Fibroblast of skin of abdomen (primary cell): ENCODE measurements at places on chromosomes 6 and 20.
A peak's percentile ranks its signal among the peaks of the same experiment; 100 is the strongest.

DNA sequence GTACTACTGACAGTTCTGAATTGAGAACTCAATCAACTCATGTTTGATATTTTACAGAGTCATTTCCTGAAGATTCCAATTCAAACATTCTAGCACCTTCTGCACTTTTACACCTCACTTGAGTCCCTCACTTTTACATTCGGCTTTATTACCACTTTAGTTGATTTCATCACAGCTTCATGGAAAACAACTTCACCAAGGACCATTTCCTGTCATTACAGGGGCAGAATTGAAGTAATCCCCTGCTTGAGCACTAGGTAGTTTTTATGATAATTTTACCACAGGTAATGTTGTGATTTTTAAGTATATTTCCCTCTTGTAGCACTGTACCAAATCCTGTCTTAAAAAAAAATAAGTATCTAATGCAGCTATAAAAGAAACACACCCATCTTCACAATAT is 312.9 kb downstream of the BTBD9 start:
- DNase-seq = no peak

DNA sequence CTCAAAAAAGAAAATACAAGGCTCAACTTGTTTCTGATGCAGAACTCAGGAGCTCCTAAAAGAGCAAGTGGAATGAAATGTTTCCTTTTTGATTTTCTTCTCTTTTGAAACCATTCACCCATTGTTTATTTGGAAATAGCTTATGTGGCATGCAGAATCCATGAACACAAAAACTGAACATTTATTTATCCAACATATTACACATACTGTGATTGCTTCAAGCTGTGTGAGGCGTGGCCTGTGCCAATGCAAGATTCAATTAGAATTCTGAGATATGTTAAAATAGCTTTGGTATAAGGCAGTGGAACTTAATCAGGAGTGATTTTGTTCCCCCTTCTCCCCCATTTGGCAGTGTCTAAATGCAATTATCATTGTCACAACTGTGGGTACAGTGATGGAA is 45.9 kb upstream of the CARMIL1 start:
- DNase-seq = no peak

- DNase-seq = no peak
Observed at GRCh38 chr20:56465997-56466396, 2.4 kb upstream of the RTF2 start.

DNA sequence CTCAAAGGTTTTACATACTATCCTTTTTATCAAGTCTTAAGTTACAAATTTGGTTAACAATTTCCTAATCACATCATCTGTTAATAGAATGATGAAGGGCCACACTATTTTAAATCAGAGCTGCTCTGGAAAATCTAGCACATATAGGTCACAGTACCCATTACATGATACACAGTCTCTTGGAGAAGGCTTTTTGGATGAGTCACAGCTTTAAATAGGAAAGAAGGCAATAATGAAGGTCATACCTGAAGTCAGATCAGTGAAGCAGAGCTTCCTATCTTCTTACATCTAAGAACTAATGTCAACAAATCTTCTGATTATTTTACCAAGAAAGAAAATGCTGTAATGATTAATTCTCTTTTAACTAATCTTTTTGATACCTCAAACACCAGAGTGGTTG is 248.5 kb downstream of the BTBD9 start:
- peak; percentile 54 for DNase-seq

DNA sequence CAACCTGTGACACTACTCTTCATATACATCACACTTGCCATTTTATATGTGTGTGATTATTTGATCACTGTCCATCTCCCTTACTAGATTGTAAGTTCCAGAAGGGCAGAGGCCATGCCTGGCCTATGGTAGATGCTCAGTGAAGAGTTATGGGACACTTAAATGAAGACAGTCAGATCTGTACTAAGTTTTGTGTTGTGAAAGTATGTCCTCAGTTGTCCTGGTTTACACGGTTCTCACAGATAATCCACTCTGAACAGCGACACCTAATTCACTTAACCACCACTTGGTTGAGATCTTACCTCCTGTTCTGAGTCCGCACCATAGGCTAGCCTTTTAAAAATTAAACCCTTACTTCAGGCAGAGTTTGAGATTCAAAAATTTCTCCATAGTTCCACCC is 434.1 kb upstream of the SOX4 start:
- DNase-seq = no peak

GRCh38 chr6:39309942-39310531 is 4.2 kb downstream of the KCNK17 start:
- peak; percentile 48 for DNase-seq

- DNase-seq = no peak
Observed at GRCh38 chr6:52375780-52376556, 14.0 kb downstream of the PAQR8 start.

DNA sequence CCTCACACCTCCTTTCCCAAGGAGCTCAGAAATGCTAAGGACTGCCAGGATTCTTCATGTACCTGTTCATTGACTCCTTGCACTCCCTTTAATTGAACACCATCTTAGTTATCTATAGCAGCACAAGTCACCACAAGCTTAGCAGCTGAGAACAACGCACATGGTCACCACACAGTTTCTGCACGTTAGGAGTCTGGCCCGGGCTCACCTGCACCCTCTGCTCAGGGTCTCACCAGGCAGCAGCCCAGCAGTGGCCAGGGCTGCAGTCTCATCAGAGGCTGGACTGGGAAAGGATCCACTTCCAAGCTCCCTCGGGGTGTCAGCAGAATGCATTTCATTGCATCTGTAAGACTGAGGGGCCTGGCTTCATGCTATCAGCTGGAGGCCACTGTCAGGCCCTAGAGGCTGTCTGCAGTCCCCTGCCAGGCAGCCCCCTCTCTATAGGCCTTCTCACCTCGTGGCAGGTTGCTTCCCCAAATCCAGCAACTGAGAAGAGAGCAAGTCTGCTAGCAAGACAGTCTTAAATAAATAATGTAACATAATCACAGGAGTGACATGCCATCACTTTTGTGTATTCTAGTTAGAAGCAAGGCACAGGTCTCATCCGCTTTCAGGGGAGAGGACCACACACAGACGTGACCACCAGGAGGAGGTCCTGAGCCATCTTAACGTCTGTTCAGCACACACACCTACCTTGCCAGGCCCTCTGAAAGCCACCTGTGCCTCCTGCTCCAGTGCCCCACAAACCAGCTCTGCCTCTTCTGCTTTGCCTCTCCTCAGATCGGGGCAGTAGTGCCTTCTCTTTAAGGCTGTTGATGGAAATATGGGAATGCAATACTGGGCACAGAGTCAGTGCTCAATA is 165.2 kb upstream of the CST7 start:
- no peak for DNase-seq

GRCh38 chr6:16135066-16135465 is 6.2 kb downstream of the MYLIP start:
- DNase-seq = peak; percentile 64

DNA sequence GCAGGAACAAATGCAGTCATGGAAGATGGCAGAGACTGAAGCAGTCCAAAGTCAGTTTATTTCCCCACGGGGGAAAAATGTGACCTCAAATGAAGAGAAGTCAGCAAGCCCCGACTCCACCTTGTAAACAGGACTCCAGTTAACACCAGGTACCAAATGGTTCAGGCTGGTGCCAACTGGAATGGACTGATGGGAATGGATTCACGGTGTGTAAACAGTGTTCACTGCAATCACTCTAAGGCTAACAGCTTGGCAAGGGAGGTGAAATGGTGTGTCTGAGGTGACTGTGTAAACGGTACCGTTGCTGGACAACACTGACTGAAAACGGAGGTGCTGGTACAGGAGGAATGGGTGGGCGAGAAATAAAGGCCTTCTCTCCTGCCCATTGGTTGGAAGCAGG is 12.0 kb downstream of the PLAGL2 start:
- no peak for DNase-seq

GRCh38 chr6:10759312-10759839 is 11.8 kb downstream of the TMEM14B start:
- peak; percentile 94 for DNase-seq

DNA sequence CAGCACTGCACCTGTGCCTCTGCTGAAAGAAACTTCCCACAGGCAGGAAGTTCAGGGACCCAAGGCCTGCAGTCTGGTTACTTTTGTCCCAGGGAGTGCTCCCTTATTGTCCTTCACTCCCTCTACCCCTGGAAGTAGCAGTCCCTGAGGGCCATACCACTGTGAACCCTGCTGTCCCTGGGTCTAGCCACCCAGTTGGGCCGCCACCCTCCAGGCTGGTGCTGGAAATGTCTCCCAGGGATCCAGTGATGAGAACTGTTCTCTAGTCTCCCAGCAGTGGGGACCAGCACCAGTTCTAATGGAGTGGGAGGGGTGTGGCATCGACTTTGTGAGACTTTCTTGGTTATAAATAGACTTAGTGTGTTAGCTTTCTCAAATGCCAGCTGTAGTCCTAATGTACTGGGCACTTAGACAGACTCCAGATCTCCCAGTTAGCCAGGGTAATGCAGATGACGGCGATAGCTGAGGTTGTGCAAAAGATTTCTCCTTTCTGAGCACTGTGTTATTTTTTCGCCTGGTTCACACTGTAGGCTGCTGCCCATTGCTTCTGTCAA is 462.5 kb downstream of the CDH26 start:
- no peak for DNase-seq

- DNase-seq = no peak
Observed at GRCh38 chr6:85192596-85192995, 257.3 kb upstream of the NT5E start.

GRCh38 chr6:40504274-40504673 is 82.9 kb downstream of the LRFN2 start:
- DNase-seq = no peak

DNA sequence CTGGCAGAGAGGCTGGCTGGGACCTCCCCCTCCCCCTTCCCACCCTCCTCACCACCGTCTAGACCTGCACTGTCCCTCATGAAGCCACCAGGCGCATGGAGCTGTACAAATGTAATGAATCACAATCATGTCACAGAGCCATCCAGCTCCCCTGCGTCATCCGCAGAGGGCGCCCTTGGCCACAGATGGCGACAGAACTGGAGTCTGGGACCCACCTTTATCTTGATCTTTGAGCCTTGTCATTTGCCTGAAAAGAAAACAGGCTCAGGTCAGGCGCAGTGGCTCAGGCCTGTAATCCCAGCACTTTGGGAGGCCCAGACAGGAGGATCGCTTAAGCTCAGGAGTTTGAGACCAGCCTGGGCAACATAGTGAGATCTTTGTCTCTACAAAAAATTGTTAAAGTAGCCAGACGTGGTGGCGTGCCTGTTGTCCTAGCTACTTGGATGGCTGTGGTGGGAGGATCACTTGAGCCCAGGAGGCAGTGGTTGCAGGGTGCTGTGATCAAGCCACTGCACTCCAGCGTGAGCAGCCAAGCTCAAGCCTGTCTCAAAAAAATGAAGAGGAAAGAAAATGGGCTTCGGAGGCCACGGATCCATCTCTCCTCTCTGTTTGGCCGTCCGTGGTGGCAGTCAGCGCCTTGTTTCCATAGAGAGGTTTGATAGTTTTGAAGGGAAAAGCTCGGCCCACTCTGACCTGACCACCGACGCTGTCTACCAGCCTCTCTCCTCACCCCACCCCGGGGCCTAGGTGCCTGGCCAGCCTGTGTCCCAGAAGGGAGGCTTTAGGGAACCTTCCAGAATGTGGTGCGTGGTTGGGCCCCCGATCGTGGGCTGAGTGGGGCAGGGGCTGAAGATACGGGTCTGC is 6.2 kb downstream of the COL9A3 start:
- no peak for DNase-seq

- DNase-seq = no peak
Observed at GRCh38 chr6:57019434-57019833, 27.1 kb upstream of the KIAA1586 start.

- peak; percentile 33 for DNase-seq
Observed at GRCh38 chr6:33082702-33083101, 6.9 kb downstream of the HLA-DPB1 start.

DNA sequence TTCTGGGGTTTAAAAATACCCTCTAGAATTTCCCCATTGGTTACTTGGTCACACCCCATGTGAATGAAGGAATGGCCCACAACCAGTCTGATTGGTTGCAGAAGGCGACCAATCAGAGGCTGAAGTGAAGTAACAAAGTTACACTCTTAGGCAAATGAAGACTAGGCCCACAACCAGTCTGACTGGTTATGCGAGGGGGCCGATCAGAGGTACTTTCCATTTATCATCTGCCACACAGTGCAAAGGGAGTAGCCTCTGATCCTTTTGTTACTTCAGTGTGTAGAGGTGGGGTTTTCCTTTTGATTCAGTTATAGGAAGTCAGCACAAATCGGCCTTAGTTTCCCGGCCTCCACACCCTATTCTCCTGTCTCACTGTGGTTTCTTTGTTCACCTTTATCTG is 61.2 kb upstream of the SGK1 start:
- no peak for DNase-seq

DNA sequence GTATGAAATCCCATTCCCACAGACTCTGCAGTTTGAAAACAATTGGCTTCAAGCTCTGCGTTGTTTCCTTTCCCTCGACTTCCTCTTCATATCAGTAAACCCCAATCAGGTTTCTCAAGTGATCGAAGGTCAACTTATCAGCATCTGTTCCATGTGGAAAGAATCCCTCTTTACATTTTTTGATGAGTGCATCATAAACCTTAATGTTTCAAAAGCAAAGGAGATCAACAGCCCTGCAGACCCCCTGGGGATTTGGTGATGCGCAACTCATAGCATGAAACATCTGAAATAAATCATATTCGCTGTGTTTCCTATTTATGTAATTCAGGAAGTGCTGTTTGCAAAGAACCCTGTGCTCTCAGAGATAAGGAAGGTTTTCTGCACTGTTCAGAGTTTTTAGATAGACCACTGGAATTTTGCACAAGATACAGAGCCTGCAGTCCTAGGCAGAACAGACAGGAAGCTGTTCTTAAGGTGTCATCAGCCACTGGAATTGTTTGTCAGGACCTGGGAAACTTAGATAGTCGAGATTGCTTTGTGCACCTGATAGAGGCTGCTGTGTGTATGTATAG is 216.0 kb downstream of the HIVEP2 start:
- DNase-seq = peak; percentile 82

- DNase-seq = no peak
Observed at GRCh38 chr6:82780334-82780733, 285.3 kb downstream of the UBE3D start.

DNA sequence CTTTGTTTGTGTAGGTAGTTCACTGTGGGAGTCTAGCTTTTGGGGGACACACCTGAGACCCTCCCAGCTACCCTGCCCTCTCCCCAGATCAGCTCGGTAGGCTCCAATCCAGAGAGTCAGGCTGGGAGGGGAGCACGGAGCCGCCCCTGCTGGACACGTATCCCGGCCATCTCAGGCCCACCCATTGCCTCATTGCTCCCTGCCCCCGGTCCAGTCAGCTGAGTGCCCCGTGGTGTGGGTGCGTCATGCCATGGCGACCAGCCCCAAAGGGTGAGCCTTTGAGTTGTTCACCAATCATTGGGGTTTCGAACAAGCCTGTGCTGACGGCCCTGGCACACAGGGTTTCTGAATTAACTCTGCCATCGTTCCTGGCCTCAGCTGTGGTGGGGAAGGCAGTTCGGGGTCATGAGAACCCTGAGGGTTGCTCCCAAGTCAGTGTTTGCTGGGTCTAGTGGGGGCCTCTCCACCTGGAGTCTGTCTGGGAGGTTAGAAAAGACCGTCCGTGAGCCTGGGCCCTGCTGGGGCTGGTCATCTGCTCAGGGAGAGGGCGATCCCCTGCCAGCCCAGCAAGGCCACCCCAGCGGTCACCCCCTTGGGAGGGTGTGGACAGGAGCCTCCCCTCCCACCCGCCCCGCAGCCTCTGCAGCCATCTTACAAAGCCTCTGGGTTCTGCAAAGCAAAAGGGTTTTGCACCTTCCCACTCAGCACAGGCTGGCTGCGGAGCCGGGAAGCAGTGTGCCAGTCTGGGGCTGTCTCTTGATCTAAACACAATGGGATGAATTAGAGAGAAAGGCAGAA is 34.5 kb downstream of the NTSR1 start:
- DNase-seq = no peak

GRCh38 chr6:144460327-144461095 is 175.4 kb downstream of the UTRN start:
- DNase-seq = no peak
